Brain microvascular endothelial cell (primary cell): ENCODE measurements at places on chromosomes 2 and 18.
A peak's percentile ranks its signal among the peaks of the same experiment; 100 is the strongest.

- DNase-seq = no peak
These were observed 28.0 kb downstream of the SULT1C2 start for GRCh38 chr2:108316461-108317258.

DNA sequence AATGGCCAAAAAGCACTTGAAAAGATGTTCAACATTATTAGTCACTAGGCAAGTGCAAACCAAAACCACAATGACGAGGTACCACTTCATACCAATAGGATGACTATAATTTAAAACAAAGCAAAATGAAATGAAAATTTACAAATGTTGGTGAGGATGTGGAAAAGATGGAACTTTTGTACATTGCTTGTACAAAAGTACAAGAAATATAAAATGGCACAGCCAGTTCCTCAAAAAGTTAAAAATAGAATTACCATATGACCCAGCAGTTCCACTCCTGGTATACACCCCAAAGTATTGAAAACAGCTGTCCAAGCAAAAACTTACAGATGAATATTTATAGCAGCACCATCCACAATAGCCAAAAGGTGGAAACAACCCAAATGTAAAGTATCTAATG lies 107.8 kb upstream of the XPO1 start:
- peak; percentile 82 for DNase-seq

DNA sequence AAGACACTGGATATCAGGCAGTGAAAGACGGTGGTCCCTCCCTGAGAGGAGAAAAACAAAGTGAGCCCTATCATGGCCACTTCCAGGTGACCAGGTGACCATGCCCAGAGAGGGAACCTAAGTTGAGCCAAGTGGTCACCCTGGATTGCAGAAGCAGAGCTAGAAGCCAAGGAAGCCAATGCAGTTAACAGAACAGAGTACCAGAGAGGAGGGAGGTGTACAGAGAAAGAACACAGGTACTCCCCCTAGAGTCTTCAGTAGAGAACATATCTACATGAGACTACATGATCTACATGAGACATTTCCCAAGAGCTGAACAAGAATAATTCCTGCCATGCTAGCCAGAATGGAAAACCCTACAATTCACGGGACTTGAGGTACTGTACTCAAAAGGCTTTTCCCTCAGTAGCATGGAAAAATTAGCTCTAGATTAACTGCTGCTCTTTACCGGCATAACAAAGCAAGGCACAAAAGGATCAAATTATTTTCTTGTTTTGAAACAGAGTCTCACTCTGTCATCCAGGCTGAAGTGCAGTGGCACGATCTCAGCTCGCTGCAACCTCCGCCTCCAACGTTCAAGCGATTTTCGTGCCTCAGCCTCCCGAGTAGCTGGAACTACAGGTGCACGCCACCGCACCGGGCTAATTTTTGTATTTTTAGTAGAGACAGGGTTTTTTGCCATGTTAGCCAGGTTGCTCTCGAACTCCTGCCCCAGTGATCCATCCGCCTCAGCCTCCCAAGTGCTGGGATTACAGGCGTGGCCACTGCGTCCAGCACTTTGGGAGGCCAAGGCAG lies 23.5 kb downstream of the ROCK2 start:
- no peak for DNase-seq

GRCh38 chr2:17543848-17544247 lies 3.4 kb downstream of the VSNL1 start:
- no peak for DNase-seq

GRCh38 chr2:112600634-112601033 lies 16.2 kb downstream of the CHCHD5 start:
- DNase-seq = no peak

DNA sequence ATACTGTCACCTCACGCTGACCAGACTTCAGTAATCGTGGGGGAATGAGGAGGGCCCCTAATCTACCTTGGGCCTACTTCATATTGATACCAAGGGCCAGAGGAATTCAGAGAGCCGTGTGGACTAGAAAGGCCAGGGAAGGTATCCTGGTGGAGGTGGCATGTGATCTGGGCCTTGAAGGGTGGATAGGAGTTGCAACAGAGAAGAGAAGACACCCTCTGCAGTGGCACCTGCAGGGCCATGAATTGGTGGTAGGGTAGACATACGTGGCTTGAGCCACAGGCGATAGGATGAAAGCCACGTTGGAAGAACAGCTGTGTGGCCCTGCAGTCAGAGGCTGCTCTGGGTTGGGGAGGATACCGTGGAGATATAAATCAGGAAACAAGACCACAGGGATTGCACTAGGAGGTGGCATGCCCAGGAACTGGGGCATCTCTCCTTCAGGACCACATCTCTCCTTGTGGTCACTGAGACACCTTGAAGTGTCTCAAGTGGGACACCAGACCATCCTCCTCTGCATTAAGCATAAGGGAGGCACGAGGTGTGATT lies 141.4 kb downstream of the CYP26B1 start:
- DNase-seq = no peak

DNA sequence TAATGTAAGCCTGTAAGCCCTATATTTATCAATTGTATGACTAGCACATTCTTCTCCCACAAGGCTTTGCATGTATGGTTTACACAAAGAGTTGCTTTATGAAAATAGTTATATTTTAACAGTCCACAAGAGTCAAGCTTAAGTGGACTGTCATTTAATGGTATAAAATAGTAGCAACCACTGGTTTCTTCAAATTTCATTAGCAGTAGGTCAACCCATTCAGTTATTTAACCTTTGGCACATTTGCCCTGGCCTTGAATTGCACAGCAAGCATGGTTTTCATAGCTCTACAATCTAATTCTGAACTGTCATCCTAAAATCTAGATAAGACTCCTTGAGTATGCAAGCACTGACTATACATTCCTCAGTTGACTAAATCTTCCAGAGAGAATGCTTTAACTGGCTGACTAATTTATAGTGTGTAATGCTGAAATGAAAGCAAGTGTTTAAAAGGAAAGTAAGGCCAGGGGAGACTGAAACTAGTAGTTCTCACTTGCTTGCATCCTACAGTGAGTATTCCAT lies 1.8 kb downstream of the DPP4 start:
- DNase-seq = peak; percentile 48

DNA sequence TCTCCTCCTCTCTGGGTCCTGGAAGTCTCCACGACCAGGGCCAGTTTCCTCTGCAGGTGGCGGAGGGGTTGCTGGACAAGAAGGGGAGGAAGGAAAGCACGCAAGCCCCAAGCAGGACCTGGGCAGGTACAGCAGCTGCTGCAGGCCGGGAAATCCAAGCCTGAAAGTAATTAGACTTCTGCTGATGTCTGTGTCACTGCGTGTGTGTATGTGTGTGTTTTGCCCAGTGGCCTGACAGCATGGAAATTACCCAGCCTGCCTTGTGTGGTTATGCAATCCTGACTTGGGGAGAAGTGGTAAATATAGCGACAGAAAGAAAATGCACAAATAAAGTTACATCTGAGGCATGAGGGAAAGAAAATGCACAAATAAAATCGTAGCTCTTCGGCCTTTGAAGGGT lies 121.8 kb upstream of the ZBTB14 start:
- no peak for DNase-seq

DNA sequence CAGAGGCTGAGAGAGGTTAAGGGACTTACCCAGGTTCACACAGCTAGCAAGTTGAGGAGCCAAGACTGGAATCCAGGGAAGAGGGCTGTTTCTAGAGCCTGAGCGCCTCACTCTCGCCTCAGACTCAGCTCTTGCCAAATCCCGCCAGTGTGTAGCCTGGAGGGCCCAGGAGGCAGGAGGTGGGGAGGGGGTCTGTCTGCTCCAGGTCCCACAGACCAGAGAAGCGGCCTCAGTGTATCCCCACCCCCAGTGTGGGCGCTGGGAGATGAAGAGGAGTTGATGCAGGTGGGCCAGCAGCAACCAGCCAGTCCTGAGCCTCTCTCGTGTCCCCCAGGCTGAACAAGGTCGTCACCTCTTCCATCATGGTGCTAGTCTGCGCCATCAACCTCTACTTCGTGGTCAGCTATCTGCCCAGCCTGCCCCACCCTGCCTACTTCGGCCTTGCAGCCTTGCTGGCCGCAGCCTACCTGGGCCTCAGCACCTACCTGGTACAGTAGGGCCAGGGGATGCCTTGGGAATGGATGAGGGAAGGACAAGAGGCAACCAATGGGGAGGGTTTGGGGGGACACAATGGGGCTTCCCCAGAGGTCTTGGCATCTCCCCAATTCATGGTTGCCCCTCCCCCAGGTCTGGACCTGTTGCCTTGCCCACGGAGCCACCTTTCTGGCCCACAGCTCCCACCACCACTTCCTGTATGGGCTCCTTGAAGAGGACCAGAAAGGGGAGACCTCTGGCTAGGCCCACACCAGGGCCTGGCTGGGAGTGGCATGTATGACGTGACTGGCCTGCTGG lies 5.2 kb upstream of the CTDSP1 start:
- no peak for DNase-seq

- DNase-seq = no peak
These were observed 87.8 kb upstream of the ASB18 start for GRCh38 chr2:236351966-236352525.

- no peak for DNase-seq
These were observed 17.1 kb downstream of the SNRPD1 start for GRCh38 chr18:21629089-21629832.

DNA sequence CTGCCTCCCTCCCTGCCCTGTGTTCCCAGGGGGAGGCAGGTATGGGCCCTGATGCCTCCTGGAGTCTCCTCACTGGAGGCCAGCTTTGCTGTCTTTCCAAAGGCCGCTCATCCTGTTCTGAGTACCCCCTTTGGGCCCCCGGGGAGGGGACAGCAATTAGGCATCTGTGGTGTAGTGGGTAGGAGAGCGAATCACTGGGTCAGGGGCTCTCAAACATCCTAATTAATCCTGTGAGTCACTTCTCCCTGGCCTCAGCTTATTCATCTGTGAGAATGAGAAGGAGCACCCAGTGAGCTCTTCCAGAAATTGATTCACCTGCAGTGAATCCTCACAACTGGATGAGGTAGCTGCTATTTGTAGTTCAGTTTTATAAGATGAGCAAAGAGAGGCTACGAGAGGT lies 16.4 kb downstream of the TET3 start:
- DNase-seq = no peak

- DNase-seq = no peak
These were observed 1.5 kb downstream of the KIF1A start for GRCh38 chr2:240818293-240819125.

- DNase-seq = peak; percentile 56
These were observed 38.4 kb downstream of the PKP4 start for GRCh38 chr2:158495175-158495574.

GRCh38 chr2:17719562-17720371 lies 33.8 kb downstream of the SMC6 start:
- no peak for DNase-seq

DNA sequence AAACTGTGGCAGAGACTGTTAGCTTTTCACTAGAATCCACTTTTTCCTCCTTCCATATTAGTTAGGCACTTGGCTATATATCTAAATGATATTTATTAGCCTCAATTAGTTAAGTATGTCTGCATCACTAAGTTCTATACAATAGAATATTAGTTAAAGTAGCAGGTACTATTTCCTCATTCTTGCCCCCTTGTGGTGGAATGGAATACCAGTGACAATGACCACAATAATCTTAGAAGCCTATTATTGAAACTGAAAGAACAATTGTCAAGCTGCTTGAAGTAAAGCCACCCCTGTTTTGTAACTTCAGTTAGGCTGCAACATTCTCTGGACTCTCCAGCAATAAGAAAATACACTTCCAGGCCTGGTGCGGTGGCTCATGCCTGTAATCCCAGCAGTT lies 476.3 kb upstream of the VWC2L start:
- DNase-seq = peak; percentile 42

DNA sequence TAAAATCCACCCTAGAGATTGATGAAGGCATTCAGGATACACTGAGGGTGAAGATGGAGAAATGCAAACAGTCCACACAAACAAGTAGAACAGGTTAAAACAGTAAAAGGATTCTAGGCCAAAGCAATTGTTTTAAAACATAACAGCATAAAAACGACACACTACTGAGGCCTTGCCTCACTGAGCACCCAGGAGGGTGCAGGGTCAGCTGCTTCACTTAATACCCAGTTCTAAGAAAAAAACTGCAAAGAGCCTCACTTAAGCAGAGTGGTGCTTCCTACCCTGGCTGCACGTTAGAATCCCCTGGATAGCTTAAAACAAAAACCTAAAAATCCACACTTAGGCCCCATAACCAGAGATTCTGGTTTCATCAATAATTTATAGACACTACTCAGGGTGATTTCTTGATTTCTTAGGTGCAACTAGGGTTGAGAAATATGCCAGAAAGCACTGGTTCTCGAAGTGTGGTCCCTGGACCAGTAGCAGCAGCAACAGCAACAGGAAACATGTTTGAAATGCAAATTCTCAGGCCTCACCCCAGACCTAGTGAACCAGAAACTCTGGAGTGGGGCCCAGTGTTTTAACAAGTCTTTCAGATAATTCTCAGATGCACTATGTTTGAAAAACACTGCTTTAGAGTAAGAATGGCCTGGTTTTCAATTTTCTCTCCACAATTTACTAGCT lies 279.1 kb downstream of the ZEB2 start:
- no peak for DNase-seq

DNA sequence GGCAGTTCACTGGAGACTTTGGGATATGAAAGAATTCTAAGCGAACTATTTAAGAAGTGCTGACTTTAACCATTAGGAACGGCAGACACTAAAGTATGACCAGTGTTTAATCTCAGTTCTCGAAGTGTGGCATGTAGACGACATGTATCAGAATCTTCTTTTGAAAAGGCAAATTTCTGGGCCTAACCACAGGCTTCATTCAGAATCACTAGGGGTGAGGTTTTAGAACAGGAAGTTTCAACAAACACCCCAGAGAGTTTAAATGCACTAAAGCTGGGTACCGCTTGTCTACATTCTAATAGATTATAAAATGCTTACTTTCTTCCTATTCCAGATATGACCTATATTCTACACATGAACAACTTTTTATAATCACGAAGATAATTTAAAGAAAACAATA lies 180.3 kb downstream of the ANKRD44 start:
- no peak for DNase-seq

DNA sequence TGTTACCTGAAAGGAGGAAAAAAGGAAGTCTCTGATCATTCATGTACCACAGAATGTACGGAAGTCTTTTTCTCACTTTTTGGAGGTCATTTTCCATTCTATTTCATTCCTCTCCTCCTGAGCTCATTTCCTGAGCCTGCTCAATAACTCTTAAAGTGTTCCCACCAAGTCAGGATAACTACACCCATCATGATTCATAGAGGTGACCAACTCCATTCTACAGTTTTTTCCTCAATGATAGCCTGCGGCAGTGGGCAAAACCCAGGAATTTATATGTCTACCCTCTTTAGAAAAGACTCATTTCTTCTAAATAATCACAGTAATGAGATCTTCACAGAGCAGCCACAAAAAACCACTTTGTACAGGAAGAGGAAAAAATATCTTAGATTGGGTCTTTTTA lies 372.5 kb downstream of the RBM43 start:
- DNase-seq = no peak

- DNase-seq = no peak
These were observed 115.8 kb upstream of the DTNA start for GRCh38 chr18:34594266-34594665.

DNA sequence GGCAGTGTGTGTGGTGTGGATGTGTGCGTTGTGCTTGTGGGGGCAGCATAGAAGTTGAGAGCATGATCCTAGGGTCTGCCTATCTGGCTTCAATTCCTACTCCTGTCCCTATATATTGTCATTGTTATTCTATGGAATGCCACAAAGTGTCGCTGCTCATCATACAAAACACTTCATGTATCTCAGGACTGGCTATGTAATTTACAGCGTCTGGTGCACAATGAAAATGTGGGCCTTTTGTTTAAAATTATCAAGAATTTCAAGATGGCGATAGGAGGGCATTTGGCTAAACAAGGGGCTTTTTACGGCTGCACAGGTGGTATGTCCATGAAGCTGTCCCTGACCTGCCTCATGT lies 3.4 kb downstream of the SERPINB2 start:
- no peak for DNase-seq
